T follicular helper cell (primary cell): ENCODE measurements at places on chromosomes 11 and 22.
A peak's percentile ranks its signal among the peaks of the same experiment; 100 is the strongest.

- no peak for DNase-seq
Measured at GRCh38 chr11:128502726-128503125, 84.6 kb downstream of the ETS1 start.

- no peak for DNase-seq
Measured at GRCh38 chr11:12216671-12217374, 106.4 kb downstream of the MICAL2 start.

- no peak for DNase-seq
Measured at GRCh38 chr11:84310268-84310667, 1024.1 kb upstream of the CCDC90B start.

GRCh38 chr11:67250059-67251043 lies 15.9 kb upstream of the GRK2 start:
- no peak for DNase-seq

GRCh38 chr22:45324311-45324711 lies 14.6 kb downstream of the FAM118A start:
- DNase-seq, result no peak

DNA sequence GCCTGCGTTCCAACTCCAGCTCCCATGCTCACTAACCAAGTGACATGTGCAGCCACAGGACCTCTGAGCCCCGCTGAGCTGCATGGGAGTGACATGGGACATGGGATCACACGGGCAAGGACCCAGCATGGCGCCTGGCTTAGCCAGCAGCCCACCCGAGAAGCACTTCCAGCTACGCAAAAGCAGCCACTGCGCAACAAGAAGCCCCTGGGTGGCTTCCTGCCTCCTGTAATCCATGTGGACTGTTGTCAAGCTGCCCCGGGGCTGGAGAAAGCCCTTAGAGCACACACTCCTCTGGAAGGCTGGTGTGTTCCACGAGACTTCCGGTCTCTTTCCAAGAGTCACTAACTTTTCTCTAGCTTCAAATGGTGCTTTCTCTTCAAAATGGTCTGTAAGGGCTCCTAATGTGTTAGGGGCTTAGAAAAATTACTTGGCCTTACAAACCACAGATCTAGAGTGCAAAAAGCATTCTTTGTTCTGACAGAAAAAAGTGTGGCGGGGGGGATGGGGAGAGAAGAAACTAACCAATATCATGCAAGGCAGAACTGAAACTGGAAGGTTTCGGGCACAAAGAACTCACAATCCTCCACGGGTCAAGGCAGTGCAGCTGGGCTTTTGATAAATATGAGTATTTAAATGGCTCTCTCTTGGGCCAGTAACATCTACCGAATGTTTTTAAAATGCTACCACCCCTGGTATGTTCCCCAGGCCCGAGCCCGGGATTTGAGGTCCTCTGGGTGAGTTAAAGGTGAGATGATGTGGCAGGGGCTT lies 5.5 kb downstream of the C11orf24 start:
- no peak for DNase-seq

- no peak for DNase-seq
Measured at GRCh38 chr11:8988329-8989234, 15.2 kb downstream of the NRIP3 start.

GRCh38 chr11:17991783-17992433 lies 20.9 kb downstream of the SERGEF start:
- DNase-seq, result peak; percentile 31

DNA sequence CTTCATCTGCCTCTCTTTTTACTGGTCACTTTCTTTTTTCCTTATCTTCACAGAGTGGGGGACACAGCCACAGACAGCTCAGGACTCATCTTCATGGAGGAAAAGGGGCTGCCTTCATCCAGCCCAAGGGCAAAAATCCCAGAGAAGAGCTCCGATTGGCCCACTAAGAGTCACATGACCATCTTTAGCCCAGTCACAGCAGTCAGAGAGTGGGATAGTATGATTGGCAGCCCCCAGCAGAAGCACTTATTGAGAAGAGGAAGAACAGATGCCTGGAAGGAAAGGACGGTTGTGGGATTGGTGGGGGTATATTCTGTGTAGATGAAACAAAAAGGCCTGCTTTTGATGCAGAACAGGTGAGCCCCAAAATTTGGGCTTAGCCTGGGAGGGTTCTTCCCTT lies 77.8 kb downstream of the MN1 start:
- DNase-seq, result no peak

GRCh38 chr11:45104006-45104789 lies 42.2 kb upstream of the PRDM11 start:
- DNase-seq, result no peak

DNA sequence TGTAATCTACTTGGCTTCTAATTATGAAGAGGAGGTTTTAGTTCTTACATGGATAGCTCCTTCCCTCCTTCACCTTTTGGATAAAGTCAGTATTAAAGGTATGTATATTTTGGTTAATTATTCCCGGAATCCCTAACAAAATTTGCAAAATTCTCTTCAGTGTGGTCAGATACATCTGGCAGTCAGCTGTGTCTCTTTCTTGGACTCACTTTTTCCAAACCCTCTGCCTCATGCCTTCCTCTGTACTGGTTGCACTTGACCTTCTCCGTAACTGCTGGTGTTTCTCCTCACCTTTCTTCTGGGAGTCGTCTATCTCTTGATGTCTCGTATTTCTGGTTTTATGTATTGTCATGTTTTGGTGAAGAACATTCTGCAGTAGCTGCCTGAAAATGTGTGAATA lies 62.5 kb downstream of the PPP6R3 start:
- DNase-seq, result no peak

DNA sequence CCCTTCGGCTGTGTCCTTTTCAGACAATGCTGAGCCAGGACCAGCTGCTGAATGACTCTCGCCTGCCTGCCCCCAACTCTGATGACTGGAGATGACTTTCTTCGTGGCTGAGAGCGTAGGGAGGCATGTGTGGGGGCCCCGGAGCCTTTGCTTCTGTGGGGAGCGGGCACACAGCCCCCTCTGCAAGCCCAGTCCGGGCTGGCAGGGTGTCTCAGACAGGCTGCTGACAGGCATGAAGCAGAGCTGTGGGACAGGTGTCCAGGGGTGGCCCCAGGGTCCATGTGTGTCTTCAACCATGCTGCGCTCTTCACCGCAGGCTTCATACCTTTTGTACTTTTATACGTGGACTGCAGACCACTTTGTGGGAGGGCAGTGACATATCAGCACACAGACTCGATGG lies 16.6 kb downstream of the CYB5R2 start:
- no peak for DNase-seq

DNA sequence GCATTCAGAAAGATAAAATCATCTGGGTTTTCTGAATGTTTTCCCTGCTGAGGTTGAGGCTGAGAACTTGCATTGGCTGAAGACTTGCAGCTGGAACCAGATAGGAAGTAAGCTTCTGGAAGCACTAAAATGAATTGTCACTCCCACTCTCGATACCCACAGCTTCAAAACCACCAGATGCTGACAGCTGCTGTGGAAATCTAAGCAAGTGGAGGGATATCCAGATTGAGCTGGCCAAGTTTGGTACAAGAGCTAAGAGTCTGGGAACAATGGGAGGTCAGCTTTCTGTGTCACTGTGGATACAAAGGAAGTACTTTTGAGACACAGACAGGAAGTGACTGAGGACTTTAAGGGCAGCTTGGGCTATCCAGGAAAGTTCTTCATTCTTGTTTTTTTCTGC lies 51.3 kb upstream of the CD44 start:
- no peak for DNase-seq

- no peak for DNase-seq
Measured at GRCh38 chr11:117449111-117449693, 121.5 kb downstream of the CEP164 start.

DNA sequence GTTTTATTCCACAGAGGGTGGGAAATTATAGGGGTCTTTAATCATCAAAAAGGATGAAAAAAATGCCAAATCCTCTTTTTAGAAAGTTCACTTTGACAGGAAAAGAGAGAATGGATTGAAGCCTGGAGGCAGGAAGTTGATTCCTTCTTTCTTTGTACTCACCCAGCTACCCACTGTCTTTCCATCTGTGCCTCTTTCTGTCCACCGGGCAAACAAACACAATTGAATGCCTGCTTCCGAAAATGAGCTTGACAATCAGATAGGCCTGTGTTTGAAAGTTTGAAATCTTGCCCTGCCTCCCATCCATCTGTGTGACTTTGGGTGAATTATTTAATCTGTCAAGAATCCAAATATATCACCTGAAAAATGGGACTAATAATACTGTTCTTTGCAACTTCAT lies 81.1 kb downstream of the SCN3B start:
- no peak for DNase-seq

- DNase-seq, result no peak
Measured at GRCh38 chr22:24265734-24266133, 4.9 kb upstream of the SPECC1L start.

GRCh38 chr11:34997952-34998528 lies 81.6 kb downstream of the PDHX start:
- no peak for DNase-seq

DNA sequence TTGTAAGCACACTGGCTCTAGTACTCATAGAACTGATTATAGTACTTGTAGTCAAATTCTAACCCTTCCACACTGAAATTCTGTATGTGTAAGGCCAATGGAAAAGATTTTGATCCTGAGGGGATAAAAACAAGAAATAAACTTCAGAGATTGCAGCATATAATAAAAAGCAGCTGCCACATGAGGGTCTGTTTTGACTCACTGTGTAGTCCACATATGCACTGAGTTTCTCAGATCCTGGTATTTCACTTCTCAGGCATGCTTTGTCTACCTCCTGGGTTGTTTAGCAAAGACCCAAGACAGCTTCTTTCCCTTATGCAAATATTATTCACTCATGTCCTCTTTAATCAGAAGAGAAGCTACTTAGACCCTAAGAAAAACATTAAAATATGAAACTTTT lies 71.1 kb upstream of the SLC5A12 start:
- DNase-seq, result no peak

DNA sequence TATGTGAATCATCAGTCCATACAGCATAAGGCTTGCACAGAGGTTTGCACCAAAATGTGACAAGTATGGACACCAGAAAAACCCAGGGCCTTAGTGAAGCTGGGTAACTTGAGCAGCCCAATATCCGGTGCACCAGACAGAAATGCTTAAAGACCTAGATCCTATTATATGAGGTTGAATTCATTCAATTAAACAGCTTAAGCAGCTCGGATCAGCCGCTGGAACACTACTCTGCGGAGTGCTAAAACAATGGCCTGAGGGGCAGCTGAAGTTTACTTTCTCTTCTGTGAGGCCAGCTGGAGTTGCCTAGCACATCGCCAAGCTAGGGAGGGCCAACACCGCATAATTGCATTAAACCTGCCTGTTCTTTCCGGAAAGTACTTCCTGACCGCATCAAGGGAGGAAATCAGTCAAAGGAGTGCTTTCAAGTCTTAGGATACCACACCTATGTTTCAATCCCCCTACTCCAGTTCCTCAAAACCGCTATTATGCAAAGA lies 17.0 kb upstream of the FAM181B start:
- no peak for DNase-seq

- no peak for DNase-seq
Measured at GRCh38 chr22:28936200-28936599, 52.8 kb downstream of the ZNRF3 start.

DNA sequence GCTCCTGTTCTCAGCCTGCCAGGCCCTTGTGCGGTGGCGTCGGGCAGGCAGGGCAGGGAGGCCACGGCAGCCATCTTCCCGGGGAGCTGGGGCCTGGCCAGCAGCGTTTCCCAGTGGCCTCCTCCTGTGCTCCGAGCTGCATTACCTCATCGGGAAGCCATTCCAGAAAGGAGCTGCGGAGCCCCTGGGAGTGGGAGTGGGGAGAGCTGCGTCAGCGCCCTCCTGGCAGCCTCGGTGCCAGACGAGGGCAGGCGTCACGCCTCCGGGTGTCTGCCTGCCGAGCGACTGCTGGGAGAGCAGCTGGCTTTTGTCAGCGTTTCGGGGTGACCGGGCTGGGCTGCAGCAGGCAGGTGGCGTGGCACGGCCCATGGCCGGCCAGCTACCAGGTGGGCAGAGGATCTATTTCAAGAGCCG lies 30.9 kb upstream of the WNT7B start:
- DNase-seq, result no peak

DNA sequence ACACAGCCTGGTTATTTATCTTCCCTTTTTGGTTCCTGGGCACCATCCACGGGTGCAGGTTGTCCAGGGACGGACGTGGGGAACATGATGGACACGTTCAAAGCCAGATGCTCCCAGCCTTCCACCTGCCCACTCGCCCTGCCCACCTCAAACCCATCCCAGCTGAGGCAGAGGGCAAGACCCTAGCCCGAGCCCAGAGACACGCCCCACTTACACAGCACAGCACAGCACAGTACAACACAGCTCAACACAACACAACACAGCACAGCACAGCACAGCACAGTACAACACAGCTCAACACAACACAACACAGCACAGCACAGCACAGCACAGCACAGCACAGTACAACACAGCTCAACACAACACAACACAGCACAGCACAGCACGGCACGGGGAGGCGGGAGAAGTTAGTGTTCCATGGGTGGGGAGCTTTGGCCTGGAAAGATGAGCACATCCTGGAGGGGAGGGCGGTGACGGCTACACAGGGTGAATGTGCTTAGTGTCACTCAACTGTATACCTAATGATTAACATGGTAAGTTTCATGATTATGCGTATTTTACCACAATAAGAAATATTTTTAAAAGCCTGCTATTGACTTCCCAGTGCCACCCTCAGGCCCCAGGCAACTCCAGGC lies 1507.5 kb downstream of the BRD1 start:
- DNase-seq, result no peak

- no peak for DNase-seq
Measured at GRCh38 chr11:63969461-63969860, 5.0 kb upstream of the COX8A start.

- DNase-seq, result no peak
Measured at GRCh38 chr22:33271390-33272161, 213.4 kb upstream of the SYN3 start.

GRCh38 chr11:34522188-34522587 lies 8.6 kb upstream of the ELF5 start:
- DNase-seq, result no peak

GRCh38 chr22:40200795-40201530 lies 23.2 kb downstream of the TNRC6B start:
- DNase-seq, result no peak

DNA sequence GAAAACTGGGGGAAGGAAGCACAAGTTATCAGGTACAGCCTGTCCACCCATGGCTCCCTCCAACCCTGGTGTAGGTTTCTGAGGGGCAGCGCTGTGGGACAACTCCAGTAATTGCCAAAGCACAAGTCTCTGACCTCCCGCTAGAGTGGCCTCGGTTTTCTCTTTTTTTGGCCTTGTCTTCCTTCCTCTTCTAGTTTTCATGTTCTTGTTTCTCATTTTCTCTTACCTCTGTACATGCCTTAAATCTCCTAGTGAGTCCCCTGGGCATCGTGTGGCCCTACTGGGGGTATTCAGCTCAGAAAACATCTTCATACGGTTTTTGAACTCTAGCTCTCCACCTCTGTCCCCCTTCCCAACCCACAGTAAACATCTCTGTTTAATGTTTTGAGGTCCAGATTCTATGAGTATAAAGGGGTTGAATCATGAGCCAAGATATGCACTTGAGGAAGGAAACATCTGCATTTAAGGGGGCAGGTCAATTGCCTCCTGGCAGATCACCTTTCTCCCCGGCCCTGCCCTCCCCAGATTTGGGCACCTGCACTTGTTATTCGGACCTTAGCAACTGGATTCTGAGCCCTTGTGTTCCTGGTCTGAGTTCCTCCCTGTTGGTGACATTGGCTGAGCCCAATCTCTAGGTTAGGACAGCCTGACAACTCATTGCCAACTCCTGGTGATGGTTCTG lies 8.4 kb upstream of the LMO2 start:
- no peak for DNase-seq

- no peak for DNase-seq
Measured at GRCh38 chr11:13324709-13325108, 47.1 kb downstream of the BMAL1 start.

GRCh38 chr11:69295079-69295994 lies 1.4 kb downstream of the MYEOV start:
- no peak for DNase-seq
